AG08395 (cell line): ENCODE measurements at places on chromosomes 7 and 10.

DNA sequence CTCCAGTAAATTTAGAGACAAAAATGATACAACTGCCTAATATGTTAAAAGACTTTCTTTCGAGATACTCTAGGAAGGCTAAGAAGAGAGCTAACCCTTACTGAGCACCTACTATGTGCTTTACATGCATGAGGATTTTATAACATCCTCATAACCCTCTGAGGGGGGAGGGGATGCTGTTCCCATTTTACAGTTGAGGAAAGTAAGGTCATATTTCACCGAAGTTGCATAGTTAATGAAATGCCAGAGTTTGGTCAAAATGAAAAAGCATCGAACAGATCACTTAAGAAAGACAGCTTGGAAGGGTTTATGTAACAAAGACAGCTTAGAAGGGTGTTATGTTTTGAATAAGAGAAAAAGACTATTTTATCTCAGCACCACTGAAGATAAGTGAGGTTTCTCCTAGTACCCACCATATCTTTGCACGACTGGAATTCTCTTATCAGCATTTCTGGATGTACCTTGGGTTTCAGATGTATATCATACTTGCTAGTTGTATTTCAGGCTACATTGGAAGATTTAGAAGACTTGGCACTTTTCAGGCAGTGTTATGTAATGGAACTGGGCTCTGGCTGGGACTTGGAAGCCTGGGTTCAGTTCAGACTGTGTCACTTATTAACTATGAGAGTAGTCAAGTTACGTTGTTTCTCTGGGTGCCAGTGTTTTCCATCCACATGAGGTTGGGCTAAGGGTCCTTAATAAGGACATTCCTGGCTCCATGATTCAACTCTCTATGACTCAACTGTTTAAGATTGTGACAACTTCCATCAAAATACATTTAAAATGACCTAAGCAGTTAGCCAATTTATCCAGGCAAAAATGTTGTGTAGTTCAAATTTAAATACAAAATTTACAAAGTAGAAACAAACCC lies 6.0 kb downstream of the RHOBTB1 start:
- peak; percentile 40 for DNase-seq

DNA sequence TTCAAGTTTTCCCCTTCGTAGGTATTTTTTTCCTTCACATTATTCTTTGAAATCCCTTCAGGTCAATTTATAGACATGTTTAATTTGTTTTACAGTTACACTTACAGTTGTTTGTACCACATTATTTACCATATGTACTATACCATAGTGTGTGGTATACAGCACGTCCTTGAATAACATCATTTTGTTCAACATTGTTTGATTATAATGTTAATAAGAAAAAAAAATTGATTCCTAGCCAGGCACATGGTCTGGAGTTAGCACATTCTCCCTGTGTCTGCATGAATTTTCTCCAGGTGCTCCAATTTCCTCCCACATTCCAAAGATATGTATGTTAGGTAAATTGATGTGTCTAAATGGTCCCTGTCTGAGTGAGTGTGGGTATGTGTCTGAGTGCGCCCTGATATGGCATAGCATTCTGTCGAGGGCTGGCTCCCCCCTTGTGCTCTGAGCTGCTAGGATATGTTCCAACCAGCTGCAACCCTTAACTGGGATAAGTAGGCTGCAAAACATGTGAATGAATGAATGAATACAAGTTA lies 247.6 kb downstream of the CCDC7 start:
- no peak for DNase-seq

DNA sequence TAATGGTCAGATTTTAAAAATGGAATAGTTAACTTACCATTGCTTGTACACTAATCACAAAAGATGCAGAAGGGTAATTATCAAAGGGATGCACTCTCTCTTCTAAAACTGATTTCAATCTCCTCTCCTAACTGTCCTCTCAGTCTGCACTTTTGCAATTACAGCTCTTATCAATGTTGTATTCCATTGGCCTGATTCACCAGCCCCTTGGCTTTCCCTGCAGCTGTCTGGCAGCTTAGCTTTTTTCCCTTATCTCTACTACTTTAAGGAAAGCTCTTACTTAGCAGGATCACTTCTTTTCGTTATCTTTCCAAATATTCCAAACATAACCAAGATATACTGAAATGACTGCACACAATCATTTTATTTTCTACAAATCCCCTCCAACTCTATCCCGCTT lies 448.8 kb downstream of the GRM8 start:
- no peak for DNase-seq

- no peak for DNase-seq
Measured at GRCh38 chr7:5854738-5855137, 25.9 kb upstream of the OCM start.

DNA sequence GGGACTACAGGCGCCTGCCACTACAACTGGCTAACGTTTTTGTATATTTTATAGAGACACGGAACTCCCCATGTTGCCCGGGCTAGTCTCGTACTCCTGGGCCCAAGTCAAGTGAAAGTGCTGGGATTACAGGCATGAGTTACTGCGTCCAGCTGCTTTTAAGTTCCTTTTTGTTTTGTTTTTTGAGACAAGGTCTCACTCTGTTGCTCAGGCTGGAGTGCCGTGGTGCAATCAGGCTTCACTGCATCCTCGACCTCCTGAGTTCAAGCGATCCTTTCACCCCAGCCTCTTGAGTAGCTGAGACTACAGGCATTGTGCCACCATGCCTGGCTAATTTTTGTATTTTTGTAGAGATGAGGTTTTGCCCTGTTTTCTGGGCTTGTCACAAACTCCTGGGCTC lies 155.0 kb downstream of the GALNT17 start:
- no peak for DNase-seq

GRCh38 chr7:23473844-23474093 lies 3.5 kb upstream of the IGF2BP3 start:
- no peak for DNase-seq

GRCh38 chr10:788796-789748 lies 99.6 kb upstream of the DIP2C start:
- DNase-seq: peak; percentile 92

DNA sequence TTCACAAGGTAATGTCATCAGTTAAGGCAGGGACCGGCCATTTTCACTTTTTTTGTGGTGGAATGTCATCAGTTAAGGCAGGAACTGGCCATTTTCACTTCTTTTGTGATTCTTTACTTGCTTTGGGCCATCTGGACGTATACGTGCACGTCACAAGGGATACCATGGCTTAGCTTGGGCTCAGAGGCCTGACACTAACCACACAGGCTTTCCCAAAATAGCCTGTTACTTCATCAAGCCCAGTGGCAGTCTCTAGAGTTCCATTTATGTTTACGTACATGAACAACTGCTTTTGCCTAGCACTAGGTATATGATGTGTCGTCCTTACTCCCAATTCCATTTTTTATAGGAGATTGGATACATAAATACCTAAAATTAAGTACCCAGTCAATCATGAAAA lies 237.9 kb downstream of the C7orf25 start:
- no peak for DNase-seq

DNA sequence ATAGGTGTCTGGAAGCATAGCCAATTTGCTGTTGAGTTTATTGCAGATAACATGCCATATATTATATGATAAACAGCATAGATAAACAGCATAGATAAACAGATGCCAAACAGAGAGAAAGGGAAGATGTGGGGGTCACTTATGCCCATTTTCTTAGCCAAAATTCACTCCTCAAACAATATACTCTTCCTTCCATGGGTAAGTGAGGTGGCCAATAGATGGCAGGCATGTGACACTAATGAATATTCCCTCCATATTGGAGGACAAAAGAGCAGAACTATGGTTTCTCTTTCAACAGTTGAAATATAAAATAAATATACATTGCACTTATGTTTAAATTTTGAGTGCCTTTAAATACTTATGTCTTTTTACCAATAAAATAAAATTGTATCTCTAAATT lies 1212.8 kb downstream of the REEP3 start:
- no peak for DNase-seq

DNA sequence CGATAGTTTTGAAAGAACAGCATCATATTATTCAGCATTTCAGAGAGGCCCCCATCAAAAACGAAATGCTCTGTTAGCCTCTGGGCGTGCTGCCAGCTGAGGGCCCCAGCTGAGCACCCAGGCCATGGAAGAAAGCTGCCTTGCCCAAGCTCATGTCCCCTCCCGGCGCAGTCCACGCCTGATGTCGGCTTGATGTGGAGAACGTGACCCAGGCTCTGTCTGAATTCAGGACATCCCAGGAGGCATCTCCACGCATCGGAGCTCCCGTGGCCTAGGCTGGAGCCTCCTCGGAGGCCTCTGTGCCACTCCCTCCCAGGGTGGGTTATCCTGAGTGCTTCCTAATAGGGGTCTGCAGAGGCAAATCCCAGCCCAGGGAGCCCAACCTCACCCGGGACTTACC lies 218.3 kb upstream of the AKR1E2 start:
- DNase-seq: no peak

GRCh38 chr10:132417957-132418441 lies 21.0 kb downstream of the PWWP2B start:
- DNase-seq: no peak

DNA sequence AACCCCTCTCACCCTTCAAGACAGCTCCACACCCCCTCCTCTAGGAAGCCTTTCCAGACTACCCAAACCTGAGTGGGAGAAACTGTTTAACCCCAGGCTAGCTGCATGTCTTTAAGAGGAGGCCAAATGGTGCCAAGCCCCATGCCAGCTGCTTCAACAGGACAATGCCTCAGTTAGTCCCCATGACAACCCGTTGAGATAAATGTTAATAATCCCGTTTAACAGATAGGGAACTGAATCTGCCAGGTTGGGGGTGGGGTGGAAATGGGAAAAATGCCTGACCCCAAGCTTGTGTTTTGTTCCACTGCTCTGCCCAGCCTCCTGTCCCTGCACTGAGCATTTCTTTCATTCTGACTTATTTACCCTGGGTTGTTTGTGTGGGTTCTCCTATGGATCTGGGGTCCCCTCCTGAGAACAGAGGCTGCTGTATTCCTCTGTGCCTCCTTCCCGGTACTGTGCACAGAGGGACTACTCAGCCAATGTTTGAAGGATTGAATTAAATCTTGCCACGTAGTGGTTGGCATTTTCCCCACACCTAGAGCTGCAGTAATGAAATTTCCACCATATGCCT lies 452.6 kb upstream of the ZMIZ1 start:
- DNase-seq: no peak

DNA sequence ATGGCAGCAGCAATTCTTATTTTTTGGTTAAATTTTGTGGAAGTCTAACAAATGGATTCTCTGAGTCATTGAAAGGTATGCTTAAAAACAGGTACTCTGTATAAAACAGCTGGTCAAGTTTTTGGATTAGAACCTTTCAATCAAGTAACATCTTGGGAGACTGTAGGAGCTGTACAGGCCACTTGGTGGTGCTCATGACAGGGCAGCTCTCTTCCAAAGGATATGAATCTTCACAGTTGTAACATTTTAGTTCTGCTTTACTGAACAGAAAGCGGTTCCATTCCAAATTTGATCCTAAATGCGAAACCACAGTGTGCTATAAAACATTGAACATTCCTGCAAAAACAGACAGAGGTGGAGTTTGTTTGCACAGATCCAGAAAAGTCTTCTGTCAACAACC lies 44.5 kb upstream of the AGR3 start:
- DNase-seq: peak; percentile 46

GRCh38 chr10:91597197-91597881 lies 35.5 kb downstream of the PPP1R3C start:
- DNase-seq: no peak

DNA sequence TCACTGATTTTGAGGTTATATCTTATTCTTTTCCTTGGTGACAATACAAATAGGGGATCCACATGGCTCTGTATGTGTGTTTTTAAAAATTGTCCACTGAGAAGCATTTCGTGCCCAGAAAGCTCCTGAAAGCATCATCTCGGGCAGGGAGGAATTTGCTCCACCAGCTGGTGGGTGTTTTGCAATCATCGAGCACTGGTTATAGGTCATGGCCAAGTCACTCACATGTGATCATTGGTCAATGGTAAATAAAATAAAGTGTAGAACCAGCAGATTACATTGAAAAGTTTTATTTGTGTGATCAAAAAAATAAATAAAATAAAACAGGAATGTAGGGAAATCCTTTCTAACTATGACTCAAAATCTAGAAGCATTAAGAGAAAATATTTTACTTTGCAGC lies 23.0 kb upstream of the SNX13 start:
- DNase-seq: peak; percentile 57

DNA sequence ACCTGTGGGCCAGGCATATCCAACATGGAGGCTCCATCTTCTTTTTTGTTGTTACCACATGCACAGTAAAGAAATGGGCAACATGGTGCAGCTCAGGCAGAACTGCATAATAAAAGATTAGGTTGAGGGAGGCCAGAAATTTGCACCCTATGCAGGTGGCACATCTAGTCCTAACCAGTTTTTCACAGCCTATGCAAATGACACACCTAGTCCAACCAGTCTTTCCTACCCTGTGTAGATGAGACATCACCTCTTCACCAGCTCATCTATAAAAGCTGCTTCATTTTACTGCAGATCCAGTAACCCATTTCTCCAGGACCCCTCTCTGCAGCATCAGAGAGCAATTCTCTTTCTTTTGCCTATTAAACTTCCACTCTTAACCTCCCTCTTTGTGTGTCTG lies 411.0 kb upstream of the PCDH15 start:
- DNase-seq: no peak

DNA sequence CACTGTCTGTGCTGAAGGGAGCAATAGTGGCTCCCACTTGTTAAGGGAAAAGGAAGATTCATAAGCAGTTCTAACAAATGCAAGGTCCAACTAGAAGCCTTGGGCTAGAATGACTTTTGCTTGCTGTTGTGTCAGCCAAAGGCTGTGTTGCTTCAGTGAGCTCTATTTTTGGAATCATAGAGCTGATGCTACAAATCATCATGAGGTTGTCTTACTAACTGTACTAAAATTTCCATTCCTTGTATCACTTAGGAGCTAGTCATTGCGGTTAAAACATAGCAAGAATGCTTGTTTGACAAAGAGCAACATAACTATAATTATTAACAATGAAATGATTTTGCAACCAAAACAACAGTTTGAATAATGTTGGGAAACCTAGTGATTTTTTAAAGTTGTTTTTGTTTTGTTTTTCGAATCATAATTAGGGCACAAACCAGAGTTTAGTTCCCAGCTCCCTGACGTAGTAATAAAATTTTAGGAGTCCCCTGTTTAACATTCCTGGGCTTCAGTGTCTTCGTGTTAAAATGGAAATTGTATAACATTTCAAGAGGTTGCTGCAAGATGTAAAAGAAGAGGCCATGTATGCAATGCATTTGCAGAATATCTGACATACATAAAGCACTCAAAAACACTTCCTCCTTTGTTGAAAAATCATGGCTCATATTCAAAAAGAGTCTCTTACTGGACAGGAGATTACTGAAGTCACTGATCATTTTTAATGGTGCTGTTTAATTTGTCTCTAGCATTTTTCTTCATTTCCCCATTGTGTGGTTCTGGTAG lies 183.4 kb downstream of the MACC1 start:
- peak; percentile 77 for DNase-seq
